ENCODE measurements at places on chromosomes 4 and X. TPM values are rescaled to one million over a fixed set of nuclear protein-coding genes. Genes with fewer than 3 reads are reported as not detected.

TMEM144 gene
- not detected for total RNA-seq

HS6ST2 gene
- not detected for total RNA-seq

PPA2 gene
- total RNA-seq, result 67.0 TPM

PPP4R3C gene
- not detected for total RNA-seq

CCDC120 gene
- 10.8 TPM for total RNA-seq

QRFPR gene
- total RNA-seq, result not detected

DNA sequence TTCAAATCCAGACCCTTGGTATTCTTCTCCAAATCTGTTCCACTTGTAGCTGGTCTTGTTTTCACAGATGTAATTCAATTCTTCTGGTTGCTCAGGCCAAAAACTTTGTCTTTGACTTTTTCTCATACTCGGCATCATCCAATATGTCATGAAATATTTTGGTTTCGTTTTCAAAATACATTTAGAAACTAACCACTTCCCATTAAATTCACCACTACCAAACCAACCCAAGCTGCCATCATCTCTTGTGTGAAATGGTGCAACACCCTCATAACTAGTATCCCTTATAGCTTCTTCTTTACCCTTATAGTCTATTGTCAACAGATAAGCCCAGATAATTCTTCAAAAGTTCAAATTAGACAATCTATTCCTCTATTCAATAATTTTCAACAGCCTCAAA is 192.1 kb downstream of the PRR32 start:
- no peaks in the 10 kb centered on the region for H3K36me3 ChIP-seq
- H3K4me3 ChIP-seq, result no peak overlapping the region
- no peak overlapping the region for H3K27ac ChIP-seq
- no peaks in the 10 kb centered on the region for H3K4me1 ChIP-seq

DNA sequence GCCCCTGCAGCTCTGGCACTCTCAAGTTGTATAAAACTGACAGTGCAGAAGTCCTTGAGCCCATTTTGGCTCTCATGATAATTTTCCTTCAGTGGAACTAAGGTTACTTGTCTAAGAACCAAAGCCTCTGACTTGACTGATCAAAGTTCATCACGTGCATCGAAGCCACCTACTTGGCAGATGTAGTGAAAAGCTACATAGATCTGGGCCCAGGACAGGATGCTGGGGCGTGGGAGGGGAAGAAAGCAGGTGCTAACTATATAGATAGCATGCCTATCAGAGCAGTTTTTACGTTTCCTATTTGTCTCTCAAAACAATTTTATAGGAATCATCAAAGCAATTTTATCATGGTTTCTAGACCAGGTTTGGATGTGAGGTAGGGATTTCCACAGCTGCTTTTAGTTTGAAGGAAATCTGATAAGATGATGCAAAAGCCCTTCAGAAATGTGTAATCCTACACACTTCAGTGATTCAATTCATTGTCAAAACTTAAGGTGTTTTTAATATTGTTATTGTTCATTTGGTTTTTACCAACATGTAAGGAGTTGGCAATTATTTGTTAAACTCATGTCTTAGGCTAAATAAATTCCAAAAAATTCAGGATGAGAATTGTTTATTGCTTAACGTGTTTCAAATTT is 1.2 kb upstream of the CD40LG start:
- H3K27me3 ChIP-seq, result no peaks in the 10 kb centered on the region
- no peak for DNase-seq
- H3K4me3 ChIP-seq, result peak overlapping the region; percentile 39
- H3K27ac ChIP-seq, result peak overlapping the region; percentile 77
- H3K4me1 ChIP-seq, result peaks cover 36% of the 10 kb centered on the region

DNA sequence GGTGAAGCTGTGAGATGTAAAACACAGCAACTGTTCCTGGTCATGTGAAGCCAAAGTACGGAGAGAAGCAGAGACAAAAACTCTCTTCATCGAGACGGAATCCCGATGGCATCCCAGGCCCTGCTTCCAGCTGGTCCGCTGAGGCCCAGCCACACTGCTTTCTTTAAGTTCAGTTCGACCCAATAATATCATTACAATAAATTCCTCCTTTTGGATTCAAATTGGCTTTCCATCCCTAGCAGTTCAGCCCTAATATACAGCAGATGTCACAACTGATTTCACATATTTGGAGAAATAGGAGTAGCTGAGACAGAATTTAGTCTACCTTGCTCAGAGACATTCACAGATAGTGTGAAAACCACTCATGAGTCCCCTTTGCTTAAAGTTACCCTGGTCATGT is 98.3 kb upstream of the SPRY1 start:
- H3K36me3 ChIP-seq, result peaks cover 5% of the 10 kb centered on the region
- DNase-seq, result no peak
- no peak overlapping the region for H3K4me3 ChIP-seq
- H3K27ac ChIP-seq, result no peak overlapping the region

DNA sequence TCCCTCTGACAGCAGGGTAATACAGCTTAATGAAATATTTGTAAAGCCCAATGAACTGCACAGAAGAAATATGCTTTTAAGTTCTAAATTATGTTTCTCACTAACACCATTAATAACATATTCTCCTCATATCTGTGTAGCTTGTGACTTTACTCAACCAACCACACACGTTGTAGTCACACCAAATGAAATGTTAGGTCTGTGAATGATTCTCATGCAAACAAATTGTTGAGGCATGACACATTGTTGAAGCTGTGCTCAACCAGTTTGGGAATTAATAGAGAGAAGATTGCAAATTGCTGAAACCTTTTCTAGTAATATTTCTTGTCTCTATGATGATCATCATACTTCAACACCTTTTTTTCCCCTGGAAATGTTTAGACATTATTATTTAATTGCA is 645.9 kb downstream of the PCDH7 start:
- H3K27ac ChIP-seq, result no peak overlapping the region
- no peak for DNase-seq
- H3K27me3 ChIP-seq, result no peaks in the 10 kb centered on the region
- no peak overlapping the region for H3K4me3 ChIP-seq
- no peaks in the 10 kb centered on the region for H3K4me1 ChIP-seq

- H3K4me1 ChIP-seq, result no peaks in the 10 kb centered on the region
- no peaks in the 10 kb centered on the region for H3K36me3 ChIP-seq
- no peak overlapping the region for H3K27ac ChIP-seq
- no peak for DNase-seq
- no peaks in the 10 kb centered on the region for H3K27me3 ChIP-seq
Measured at GRCh38 chr4:59612235-59612634, 1587.9 kb upstream of the ADGRL3 start.

DNA sequence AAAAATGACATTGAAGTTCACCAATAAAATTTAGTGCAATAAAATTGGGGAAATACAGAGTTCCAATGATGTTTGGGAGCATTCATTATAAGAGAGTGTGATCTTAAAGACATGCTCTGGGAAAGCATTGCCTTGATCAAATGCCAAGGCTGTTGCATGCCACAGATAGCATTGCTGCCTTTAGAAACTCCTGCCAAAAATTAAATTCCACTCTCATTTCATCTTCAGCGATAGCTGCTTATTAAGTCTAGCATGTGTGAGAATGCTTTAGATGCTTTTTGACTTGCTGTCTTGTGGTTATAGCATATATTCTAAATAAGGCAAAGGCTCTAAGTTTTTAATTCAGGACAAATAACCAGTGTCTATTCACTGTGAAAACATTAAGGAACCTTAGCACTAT is 49.3 kb downstream of the NPNT start:
- H3K36me3 ChIP-seq, result no peaks in the 10 kb centered on the region
- H3K4me3 ChIP-seq, result no peak overlapping the region
- H3K27ac ChIP-seq, result no peak overlapping the region
- no peak for DNase-seq
- H3K4me1 ChIP-seq, result no peaks in the 10 kb centered on the region

DNA sequence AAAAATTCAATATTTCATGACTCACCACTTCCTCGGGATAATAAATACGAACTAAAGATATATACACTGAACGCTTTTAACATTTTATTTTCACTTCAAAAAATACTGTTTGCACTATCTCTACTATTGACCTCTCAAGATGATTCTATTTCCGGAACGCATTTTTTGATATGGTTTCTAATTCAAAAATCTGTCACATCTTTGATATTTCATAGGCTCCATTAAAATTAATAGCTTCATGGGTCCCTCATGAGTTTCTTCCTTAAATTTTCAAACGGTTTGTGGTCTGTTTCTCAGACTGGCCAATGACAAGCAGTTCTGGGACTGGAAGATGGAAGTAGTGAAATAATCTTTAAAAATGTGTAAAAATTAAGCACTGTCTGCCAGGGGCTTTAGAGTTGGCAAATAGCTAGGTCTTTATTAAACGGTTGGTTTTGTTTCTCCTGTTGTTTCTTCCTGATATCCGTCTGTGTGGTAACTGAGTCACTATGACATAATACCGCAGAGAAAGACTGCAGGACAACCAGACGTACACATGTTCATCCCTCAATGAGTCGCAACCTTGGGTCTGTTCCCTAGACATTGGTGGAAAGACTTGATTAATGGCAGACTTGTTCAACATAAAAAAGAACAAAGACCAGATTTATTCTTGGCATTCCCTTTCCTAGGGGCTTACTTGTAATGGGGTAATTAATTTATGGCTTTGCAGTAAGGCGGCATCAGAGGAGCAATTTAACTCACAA is 133.8 kb downstream of the PALLD start:
- H3K4me1 ChIP-seq, result peaks cover 3% of the 10 kb centered on the region
- DNase-seq, result no peak
- peaks cover 71% of the 10 kb centered on the region for H3K27me3 ChIP-seq
- H3K27ac ChIP-seq, result no peak overlapping the region

DNA sequence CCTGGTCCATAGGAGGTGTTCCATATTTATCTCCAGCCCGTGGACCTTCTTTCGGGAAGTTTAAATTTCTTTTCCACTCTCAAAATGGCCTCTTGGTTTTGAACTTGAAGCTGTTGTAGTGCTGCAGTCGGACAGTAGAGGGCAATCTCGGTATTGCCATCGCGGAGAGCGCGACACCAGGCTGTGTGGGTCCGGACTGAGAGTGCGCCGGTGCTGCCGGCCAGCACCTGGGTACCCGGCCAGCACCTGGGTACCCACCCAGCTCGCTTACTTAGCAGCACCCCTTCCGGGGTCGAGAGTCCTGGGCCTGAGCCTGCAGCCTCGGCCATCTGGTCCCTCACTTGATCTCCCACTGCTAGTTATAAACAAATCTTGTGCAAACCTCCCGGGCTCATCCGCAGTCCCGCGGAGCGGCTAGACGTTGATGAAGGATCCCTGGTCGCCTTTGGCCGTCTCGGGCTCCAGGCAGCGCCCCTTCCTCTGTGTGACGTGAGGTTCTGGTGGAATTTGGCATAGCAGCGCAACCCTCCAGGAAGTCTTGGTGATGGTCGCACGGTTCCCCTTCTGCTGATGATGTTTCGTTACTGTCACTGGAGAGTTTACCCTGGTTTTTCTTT is 18.0 kb downstream of the FAM9A start:
- no peak for DNase-seq
- H3K27ac ChIP-seq, result no peak overlapping the region
- no peaks in the 10 kb centered on the region for H3K36me3 ChIP-seq
- H3K4me1 ChIP-seq, result no peaks in the 10 kb centered on the region

GRCh38 chrX:118867251-118867650 is 43.6 kb downstream of the ZCCHC12 start:
- no peaks in the 10 kb centered on the region for H3K27me3 ChIP-seq
- H3K36me3 ChIP-seq, result no peaks in the 10 kb centered on the region
- H3K4me1 ChIP-seq, result peaks cover 8% of the 10 kb centered on the region
- H3K4me3 ChIP-seq, result no peak overlapping the region

DNA sequence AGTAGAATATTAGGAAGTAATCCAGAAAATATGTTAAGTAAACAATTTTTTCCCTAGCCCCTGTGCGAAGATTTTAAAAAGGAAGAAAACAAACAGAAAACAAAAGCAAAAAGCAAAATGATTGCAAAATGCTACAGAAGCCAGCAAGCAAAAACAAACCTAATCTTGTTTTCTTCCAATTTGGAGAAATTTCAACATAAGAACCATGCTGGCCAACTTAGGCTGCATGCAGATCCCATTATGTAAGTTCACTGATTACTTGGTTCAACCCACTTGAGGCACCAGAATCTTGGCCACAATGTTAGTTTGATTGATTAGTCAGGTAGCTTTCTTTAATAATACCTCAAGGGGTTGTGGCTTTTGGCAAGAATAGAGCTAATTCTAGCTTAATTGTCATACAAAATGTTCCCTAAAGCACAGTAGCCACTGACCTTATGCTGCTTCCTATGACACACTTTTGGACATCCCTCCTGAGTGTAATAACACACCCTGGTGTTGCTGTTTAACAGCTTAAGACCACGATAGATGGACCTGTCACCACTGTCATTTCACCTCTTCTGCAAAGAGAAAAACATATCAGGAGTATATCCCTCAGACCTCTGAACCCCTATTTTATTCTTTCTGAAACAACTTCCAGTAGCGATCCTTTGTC is 2342.1 kb downstream of the PCDH7 start:
- H3K27ac ChIP-seq, result no peak overlapping the region
- H3K27me3 ChIP-seq, result no peaks in the 10 kb centered on the region
- no peak overlapping the region for H3K4me3 ChIP-seq
- H3K36me3 ChIP-seq, result no peaks in the 10 kb centered on the region
- no peaks in the 10 kb centered on the region for H3K4me1 ChIP-seq

- DNase-seq, result no peak
- H3K4me1 ChIP-seq, result no peaks in the 10 kb centered on the region
- H3K4me3 ChIP-seq, result no peak overlapping the region
- no peak overlapping the region for H3K27ac ChIP-seq
Measured at GRCh38 chr4:120520761-120521160, 401.8 kb downstream of the PRDM5 start.

DNA sequence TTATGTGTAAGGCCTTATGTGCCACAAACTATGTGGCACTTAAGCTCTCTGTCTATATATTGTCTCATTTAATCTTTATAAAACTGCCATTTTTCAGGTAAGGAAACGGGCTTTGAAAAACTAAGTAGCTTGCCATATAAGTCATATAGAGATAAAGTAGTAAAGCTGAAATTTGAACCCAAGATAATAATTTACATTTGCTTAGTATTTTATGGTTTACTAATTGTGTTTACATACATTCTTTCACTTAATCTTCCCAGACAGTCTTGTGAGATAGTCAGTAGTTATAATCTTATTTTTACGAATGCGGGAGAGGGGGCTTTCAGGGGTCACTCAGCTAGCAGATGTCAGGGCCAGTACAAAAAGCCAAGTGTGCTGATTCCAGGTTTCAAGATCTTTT is 13.9 kb upstream of the CCNG2 start:
- H3K4me3 ChIP-seq, result no peak overlapping the region
- no peaks in the 10 kb centered on the region for H3K36me3 ChIP-seq
- no peak for DNase-seq
- peaks cover 15% of the 10 kb centered on the region for H3K4me1 ChIP-seq
- peaks cover 5% of the 10 kb centered on the region for H3K27me3 ChIP-seq

- DNase-seq, result no peak
- no peak overlapping the region for H3K4me3 ChIP-seq
- no peaks in the 10 kb centered on the region for H3K4me1 ChIP-seq
- H3K27ac ChIP-seq, result no peak overlapping the region
- H3K36me3 ChIP-seq, result no peaks in the 10 kb centered on the region
- peaks cover 22% of the 10 kb centered on the region for H3K27me3 ChIP-seq
Measured at GRCh38 chrX:2548711-2549423, 48.1 kb upstream of the DHRSX start.
